ENCODE measurements at places on chromosomes 16 and 17.

GRCh38 chr17:21042458-21043295, at the start of gene USP22:
Gene USP22, minus strand, starts transcription at chr17:21043011. Its CDS starts 176 bp downstream, at chr17:21042835.
- DNase-seq, result no peak

DNA sequence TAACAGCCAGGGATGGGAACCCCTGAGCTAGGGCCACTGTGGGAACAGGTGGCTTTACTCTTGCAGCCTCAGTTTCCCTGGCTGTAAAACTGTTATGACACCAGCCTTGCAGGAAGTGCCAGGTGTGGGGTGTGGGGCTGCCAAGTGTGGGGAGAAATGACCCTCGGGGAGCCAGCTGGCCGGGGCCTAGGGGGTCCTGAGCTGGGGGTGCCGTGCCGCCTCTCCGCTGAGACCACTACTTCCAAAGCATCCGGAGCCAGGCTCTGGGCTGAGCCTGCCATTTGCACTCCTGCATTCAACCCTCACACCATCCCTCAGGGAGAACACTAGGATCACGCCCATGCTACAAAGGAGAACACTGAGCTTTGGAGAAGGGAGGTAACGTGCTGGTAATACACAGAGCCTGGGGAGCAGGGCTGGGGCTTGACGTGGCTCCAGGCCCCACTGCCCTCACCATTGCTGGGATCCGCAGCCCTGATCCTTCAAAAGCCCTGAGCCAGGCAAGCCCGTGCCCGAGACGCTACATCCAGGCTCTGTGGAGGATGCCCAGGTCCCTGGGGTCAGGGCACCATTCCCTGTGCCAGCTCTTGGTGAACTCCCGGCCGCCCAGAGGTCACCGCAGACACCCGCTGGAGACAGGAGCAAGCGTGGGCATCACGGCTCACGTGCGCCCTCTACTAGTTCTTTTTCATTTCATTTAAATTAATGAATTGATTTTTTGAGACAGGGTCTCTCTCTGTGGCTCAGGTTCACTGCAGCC, 28.8 kb upstream of the GINS2 start:
- peak; percentile 57 for DNase-seq

GRCh38 chr16:52783616-52784015, 236.7 kb upstream of the TOX3 start:
- no peak for DNase-seq

GRCh38 chr17:66487121-66487520, 184.7 kb downstream of the PRKCA start:
- DNase-seq, result no peak

DNA sequence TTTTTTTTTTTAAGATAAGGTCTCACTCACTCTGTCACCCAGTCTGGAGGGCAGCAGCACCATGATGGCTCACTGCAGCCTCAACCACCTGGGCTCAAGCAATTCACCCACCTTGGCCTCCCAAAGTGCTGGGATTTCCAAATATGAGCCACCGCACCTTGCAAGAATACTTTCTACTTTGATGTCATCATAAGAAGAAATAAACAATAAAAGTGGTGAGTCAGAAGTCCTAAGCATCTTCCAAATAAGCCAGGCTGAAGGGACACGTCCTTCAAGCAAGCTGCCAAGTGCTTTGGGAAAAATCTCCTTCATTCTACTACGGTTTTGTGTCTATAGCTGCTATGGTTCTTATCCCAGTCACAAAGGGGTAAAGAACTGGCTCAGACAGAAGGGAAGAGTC, 20.3 kb downstream of the HASPIN start:
- DNase-seq, result no peak

- DNase-seq, result no peak
Observed at GRCh38 chr16:4574919-4575705, 19.0 kb downstream of the C16orf96 start.

- no peak for DNase-seq
Observed at GRCh38 chr16:29743475-29743826, 2.3 kb downstream of the C16orf54 start.

GRCh38 chr17:74452033-74452840, 14.2 kb upstream of the CD300A start:
- no peak for DNase-seq

DNA sequence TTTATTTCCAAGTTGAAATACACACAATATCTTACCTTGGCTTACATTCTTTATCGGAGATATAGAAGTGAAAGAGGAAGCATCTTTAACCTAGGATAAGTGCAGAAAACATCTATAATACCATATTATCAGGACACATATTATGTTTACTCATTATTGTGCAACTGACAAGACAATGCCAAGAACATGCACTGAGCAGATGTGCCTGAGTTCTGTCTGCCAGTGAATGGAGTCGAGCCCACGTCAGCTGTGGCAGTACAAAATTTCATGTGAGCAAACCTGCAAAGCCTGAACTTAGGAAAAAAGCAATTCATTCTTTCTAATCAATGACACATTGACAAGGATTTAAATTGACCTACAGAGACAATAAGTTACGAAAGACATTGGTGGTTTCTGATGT, 154.4 kb downstream of the AXIN2 start:
- no peak for DNase-seq

GRCh38 chr17:9021992-9022572, 772 bp downstream of the NTN1 start:
- DNase-seq, result peak; percentile 64

GRCh38 chr17:47810200-47810821, 11.3 kb downstream of the OSBPL7 start:
- DNase-seq, result no peak

- DNase-seq, result no peak
Observed at GRCh38 chr17:78007647-78008046, 49.1 kb downstream of the TNRC6C start.

DNA sequence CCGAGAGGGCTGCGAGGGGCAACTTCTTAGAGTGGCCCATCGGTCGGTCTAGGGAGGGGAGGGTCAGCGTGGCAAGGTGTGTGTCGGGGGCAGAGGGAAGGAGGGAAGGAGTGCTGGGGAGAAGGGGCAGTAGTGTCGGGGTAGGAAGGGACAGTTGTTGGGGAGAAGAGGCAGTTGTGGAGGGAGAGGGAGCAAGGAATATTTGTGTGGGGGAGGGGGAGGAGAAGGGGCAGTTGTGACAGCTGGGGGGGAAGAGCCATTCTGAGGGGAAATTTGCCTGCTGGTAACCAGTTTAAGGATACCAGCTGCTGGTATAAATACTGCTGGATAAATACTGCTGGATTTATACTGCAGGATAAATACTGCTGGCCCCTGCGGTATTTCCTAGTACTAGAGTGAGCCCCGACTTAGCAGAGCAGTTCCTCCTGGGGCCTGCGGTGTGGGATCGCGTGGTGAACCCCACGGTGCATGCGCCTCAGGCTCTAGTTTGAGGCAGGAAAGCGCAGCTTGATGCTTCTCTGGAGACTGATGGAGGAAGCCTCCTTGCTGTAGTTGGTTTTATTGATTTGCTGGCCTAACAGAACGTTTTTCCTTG, 309 bp downstream of the DNAH2 start:
- DNase-seq, result no peak

- DNase-seq, result no peak
Observed at GRCh38 chr16:68940816-68941215, 97.5 kb downstream of the TANGO6 start.

DNA sequence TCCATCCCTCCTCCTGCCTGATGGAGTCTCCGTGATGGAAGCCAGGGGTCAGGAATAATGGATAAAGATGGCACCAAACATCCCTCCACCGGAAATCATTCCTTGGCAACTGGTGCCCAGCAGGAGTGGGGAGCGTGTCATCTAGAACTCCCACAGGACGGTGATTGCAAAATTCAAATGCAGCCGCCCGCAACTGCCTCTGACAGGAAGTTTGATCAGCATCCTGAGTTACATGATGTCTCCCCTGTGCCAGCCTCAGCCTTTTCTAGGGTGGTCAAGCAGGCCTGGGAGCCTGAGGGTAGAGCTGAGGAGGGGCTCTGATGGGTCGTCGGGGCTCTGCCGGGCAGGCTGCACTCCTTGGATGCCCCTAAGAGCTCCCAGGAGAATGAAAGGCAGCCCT, 52.8 kb downstream of the GSG1L start:
- DNase-seq, result no peak

GRCh38 chr16:81451753-81452680, 7.4 kb downstream of the CMIP start:
- no peak for DNase-seq

GRCh38 chr16:49826515-49826914, 29.4 kb downstream of the ZNF423 start:
- no peak for DNase-seq

GRCh38 chr16:86611525-86611855, 33.1 kb downstream of the FOXL1 start:
- peak; percentile 55 for DNase-seq

DNA sequence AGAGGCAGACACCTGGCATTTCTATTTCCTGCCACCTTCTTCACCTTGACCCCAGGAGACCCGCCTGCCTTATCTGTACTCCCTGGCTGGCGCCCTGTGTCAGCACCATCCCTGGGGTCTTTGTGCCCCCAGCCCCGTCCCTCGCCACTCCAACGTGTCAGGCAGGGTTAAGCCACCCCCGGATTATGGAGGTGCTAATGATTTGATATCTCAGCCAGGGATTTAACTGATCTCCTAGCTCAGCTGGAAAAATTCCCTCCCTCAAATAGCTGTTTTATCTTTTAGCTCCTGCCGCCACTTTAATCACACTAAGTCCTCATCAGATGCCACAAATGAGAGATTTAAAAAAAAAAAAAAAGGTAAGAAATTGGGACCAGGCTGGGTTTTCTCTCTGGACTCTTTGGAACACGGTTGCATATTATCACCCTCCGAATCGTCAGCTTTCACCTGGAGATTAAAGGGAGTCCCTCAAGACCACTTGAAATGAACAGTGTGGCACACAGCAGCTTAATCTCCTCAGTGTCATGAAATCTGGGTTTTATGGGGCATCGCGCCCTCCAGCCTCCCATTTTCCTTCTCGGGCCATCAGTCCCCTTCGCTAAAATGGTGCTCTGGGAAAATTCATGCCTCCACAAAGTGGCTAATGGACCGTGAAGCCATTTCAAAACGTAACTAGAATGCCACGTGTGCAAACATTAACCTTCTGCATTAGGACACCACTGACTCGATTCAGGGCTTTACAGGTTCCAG, 26.2 kb upstream of the WFDC1 start:
- DNase-seq, result no peak

DNA sequence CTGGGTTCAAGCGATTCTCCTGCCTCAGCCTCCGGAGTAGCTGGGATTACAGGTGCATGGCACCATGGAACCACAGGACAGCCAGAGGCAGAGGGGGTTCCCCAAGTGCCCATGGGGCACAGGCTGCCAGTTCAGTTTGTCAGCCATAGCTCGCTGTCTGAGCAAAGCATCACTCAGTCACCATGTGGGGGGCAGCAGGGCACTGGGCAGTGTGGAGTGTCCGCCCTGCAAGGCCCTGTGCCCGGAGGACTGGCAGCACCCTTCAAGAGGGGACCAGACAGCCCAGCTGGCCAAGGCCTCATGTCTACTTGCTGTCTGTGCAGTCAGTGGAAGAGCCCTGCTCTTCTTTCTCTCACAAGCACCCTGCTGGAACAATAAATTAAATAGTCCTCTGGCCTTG, 6.4 kb downstream of the ALYREF start:
- no peak for DNase-seq

DNA sequence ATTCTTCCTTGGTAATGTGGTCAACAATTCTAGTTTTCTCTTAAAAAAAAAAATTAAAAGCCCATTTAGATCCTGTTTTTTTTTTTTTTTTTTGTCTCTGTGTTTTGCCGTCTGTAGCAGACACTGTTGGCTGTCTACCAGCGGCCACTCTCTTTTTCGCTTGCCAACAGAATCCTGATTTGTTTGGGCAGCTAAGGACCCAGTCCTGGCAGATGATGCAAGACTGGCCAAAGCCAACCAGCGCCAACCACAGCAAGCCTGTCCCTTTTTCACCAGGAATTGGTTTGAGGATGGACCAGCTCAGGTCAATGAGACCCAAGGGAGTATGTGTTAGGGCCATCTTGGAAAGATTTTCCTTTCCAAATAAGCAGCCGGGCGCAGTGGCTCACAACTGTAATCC, 28.2 kb downstream of the ST3GAL2 start:
- DNase-seq, result no peak

GRCh38 chr17:38761612-38762011, 9.1 kb downstream of the PSMB3 start:
- DNase-seq, result no peak

DNA sequence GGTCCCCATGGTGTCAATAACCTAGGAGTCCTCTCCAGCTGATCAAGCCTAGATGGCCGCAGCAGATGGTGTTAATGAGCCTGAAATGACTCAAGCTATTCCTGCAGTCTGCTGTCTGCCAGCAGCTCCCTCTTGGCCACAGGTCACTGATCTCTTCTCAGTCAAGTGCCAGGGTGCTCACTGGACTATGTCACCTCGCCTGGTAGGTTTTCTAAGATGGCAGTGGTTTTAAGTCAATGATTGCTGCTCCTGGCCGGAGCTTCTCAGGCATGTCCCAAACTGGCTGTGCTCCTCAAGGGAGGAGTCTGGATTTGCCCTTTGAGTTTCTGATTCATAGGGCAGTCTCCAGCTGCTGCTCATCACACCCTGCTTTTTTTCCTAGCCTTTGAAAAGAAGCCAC, 58.6 kb upstream of the SHISA6 start:
- DNase-seq, result no peak

- no peak for DNase-seq
Observed at GRCh38 chr16:3094289-3095027, 4.6 kb downstream of the ZSCAN10 start.

GRCh38 chr16:50537533-50538290, 10.5 kb upstream of the NKD1 start:
- DNase-seq, result no peak

- DNase-seq, result no peak
Observed at GRCh38 chr17:60712675-60713074, 35.0 kb downstream of the BCAS3 start.

- no peak for DNase-seq
Observed at GRCh38 chr17:76695059-76695831, 15.5 kb downstream of the MXRA7 start.

GRCh38 chr17:49734515-49735490, 27.0 kb upstream of the SLC35B1 start:
- DNase-seq, result no peak

DNA sequence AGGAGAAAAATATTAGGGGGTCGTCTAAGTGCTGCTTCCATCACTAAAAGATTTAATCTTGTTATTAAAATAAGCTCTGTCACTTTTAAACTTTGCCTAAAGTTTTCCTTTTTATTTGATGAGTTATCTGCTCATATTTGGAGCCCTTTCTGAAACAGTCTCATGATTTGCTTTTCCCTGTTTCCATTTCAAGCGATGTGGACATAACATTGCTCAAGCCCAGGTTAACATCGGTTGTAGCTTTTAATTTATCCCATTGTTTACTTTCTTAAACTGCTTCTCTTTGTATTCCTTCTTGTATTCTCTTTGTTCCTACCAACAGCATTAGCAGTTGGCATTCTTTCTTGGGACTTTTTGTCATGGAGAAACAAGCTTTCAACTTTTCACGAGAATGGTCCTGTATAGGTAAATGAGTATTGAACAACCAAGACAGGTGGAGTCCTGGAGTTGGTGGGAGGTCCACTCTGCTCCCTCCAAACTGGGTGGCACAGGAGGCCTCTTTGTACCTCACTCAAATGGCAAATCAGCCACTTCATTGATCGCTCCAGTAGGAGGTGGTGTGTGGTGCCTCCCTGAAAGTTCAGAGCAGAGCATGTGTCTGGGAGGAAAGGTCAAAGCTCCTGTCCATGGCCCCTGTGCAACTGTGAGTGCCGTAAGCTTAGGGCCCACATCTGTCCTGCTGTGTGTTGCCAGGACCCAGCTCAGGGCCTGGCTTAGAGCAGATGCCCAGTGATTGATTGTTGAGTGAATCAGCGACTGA, 107.0 kb downstream of the CYLD start:
- no peak for DNase-seq

GRCh38 chr17:42399948-42400843, 12.0 kb upstream of the STAT3 start:
- DNase-seq, result no peak
